Fibroblast of skin of scalp (primary cell): ENCODE measurements at places on chromosomes 2 and 18.

DNA sequence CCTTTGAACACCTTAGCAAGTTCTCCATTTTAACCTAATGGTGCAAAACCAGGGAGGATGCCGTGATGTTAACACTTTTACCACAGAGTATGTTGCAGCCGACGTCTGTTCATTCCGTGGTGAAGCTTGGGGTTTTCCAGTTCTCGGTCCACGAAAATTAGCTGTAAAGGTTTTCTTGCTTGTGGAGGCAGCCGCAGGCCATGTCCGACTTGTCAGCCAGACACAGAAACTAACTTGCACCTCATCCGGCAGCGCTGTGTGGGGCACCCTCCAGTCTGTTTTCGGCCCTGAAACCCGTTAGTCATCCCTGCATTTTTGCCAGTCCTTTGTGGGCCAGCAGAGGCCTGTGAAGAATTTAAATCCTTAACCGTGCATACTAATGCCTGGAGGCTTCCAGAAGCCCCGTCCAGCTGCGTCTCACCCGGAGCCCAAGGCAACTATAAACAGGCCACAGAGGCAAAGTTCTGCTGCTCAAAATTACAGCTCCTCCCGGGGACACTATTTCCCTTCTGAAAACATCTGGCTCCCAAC lies 70.6 kb downstream of the SH3YL1 start:
- DNase-seq, result peak; percentile 40

GRCh38 chr2:242011167-242011513 lies 141.6 kb downstream of the RTP5 start:
- peak; percentile 4 for DNase-seq

GRCh38 chr2:209138079-209138478 lies 285.8 kb upstream of the MAP2 start:
- DNase-seq, result no peak

DNA sequence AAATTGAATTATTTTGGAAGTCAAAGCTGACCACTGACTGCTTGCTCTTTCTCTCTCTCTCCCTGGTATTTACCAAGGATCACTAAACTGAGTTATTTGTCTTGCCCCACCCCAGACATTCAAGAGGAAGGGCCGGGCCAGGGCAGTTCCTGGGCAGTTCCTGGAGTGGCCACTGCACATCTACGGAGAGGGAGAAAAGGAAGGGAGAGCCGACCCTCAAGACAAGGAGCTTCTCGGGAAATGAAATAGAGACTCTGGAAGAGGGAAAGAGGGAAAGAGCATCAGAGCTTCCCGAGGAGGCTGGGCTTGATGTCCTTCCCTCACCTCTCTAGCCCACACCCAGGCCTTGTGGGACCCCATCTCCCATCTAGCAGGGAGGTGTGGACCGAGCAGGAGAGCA lies 83.1 kb downstream of the SEPTIN10 start:
- DNase-seq, result no peak

DNA sequence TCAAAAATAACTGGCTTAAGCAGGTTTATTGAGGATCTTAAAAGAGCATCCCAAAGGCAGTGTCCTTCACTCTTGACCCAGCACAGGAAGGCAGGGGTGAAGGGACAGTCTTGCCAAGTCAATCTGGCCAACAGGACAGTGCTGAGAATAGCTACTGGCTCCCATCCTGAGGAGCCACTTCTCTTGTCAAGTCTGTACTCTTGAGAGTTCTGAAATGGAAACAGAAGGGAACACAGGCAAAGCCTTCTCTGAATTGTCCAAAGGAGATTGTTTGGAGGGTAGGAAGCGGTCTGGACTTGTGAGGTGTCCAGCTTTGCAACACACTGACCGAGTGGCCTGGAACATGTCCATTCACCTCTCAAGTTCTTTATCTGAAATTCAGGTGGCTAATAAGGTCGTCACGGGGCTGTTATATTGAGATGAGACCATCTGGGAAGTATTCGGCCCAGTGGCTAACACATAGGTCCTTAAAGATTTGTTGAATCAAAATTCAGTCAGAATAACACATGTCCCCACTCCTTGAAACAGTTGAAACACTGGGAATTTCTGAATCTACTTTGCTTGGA lies 99.5 kb upstream of the FHL2 start:
- no peak for DNase-seq

DNA sequence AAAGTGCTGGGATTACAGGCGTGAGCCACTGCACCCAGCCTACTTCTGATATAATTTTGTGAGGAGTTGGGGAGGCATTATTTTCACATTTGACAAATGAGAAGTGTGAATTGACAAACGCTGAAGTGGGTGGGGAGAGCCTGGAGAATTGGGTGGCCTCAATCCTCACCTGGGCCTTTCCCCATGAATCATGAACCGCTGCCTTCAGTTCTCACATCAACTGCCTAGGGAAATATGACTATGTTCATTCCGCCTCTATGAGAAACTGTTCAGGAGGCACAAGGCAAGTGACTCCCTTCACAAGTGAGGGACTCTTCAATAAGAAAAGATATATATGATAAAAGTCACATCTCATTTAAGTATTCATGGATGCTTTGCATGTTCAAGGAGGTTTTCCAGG lies 96.6 kb upstream of the RND3 start:
- DNase-seq, result no peak

DNA sequence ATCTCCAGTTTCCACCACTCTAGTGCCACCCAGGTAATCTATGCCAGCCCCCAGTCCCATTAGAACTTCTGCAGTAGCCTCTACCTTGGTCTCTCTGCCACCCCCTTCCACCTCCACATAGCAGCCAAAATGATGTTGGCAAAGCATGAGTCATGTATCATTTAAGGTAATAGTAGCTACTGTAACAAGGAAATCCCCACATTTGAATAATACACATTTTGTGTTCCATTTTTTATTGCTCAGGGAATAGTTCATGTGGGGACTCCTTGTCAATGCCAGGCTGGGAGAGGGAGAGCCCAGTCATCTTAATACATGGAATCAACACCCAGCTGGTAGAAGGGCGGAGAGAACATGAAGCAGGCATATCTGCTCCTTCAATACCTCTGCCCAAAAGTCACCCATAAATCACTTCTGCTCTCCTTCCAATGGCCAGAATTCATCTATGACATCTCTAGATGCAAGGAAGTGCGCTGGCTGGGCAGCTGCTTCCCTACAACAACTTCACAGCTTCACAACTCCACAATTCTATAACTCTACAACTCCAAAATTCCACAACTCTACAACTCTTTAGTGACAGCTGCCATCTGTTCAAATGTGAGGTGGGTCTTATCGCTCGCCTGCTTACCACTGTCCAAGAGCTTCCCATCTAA lies 70.6 kb upstream of the GLS start:
- no peak for DNase-seq

DNA sequence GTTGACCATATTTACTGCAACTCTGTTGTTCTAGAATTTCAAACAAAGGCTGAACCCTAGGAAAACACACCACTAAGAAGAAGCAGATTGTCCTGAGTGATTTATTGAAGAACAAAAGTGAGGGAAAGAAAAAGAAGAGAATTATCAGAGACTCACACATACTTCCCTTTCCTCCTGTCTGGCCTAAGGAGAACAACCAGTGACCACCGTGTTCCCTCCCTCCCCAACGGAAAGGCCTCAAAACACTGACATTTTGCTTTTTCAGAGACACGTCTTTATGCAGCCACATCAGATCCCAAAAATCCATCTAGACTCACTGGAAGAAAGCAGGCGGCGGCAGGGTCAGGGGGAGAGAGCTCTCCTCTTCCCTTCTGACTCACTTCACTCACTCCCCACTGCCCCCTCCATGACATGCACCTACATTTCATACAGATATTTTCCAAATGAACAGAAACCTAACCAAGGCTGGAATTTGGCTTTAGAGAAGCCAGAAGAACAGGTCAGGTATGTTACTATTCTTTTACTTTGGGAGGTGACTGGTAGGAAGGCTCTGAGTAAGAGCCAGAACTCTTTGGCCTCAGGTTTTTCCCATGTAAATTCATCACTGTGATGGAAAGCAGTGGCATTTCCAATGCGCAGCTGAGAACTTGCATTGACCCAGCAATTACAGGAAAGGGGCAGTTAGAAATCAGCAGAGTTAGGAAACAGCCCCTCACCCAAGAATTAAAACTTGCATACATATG lies 169.9 kb downstream of the BCL11A start:
- DNase-seq, result no peak

GRCh38 chr2:223474893-223475292 lies 127.3 kb downstream of the SCG2 start:
- no peak for DNase-seq

DNA sequence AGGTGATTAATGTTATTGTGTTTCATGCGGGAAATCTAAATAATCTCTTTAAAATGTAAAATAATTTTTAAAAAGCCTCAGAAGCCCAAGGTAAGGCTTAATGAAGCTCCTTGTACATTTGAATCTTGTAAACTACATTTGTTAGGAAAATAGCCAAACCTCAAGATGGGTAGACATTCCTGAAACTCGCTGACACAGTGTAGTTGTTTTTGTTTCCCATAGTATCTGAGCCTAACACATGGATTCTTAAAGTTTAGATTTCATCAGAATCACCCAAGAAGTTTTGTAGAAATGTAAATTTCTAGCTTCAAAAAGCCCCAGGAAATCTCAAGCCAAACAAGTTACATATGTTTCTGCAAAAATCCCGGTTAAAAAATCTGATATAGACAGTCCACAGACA lies 1221.1 kb upstream of the ACVR2A start:
- peak; percentile 65 for DNase-seq

GRCh38 chr18:57898506-57899124 lies 95.5 kb upstream of the ATP8B1 start:
- peak; percentile 85 for DNase-seq

DNA sequence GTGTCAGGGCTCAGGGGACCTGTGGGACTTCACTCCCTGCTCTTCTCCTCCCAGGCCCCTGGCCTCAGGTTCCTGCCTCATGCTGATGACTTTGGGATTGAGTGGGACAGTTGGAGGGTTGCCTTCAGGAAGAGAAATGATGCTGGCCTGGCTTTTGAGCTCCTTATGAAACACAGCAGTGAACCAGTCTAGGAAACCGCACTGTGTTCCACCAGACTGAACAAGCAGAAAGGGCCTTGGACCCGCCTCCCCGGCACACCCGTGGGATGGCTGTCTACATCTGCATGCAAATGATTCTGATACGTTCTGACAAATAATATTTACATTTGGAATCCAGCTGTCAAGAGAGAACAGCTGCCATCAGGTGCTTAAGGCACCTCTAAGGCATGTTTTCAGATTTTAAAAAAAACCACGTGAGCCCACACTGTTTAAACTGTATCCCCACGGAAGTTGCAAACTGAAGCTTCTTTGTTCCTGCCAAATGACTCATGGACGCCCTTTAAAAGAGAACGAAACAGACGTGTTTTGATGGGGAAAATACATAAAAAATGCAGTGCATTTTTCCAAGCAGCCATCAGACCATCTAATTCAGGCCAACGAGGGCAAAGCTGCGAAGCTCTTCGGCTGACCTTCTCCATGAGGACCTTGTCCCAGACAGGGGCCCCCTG lies 27.6 kb upstream of the ASAP2 start:
- DNase-seq, result peak; percentile 51

GRCh38 chr18:69674292-69674877 lies 273.3 kb downstream of the CD226 start:
- no peak for DNase-seq
